ENCODE measurements at places on chromosomes 11 and 22.

GRCh38 chr11:119361056-119361787 lies 14.7 kb upstream of the MFRP start:
- no peak for DNase-seq

- DNase-seq, result peak; percentile 91
These were observed 35.6 kb downstream of the KCNJ1 start for GRCh38 chr11:128831174-128832120.

DNA sequence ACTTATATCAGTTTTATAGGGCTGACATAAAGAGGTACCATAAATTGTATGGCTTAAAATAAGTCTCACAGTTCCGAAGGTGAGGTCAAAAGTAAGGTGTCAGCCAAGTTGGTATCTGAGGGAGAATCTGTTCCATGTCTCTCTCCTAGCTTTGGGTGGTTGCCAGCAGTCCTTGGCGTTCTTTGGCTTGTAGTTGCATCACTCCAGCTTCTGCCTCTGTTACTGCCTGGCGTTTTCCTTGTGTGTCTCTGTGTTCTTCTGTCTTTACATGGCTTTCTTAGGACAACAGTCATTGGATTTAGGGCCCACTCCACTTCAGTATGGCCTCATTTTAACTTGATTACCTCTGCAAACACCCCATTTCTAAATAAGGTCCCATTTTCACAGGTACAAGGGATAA lies 16.7 kb downstream of the MMP7 start:
- DNase-seq, result peak; percentile 69

- no peak for DNase-seq
These were observed 2.2 kb upstream of the OR52H1 start for GRCh38 chr11:5550440-5551095.
